ENCODE measurements at places on chromosomes 5 and 9.

DNA sequence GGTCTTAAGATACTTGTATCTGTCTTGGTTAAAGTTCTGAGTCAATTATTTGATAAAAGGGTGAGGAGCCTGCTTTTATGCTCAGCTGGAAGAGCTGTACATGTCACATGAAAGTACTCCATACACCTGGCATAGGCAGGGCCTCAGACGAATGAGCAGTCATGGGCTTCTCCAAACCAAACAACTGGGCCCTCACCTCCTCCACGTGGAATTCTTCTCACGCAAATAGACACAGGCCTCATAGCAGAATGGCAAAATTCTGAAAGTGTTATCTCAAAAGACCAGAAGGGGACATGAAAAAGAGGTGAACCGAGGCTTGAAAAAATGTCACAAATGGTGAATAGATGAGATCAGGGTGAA lies 48.6 kb downstream of the FAM240B start:
- DNase-seq, result no peak

DNA sequence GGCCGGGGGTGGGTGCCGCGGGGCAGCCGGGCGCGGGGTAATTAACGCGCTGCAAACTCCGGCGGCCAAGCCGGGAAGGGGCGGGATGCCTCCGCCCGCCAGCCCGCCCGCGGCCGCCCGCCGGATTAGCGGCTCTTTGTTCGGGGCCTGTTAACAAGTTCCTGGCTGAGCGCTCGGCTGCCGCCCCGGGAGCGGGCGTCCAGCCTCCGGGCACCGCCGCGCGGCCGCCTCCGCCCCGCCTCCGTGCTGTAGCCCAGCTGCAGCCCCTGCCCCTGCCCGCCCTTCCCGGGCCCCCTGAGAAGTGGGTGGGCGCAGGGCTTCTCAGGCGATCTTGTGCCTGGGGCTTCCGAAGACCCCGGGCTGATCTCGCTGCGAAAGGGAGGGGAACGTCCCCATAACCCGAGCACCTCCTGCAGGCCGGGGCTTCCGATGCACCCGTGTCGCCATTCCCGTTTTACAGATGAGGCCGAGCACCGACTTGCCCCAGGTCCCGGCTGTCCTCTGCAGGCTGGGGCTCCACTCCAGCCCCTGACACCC lies 7.5 kb downstream of the UNC5A start:
- DNase-seq, result no peak

- DNase-seq, result no peak
Observed at GRCh38 chr5:56230576-56230975, 2.6 kb downstream of the ANKRD55 start.

DNA sequence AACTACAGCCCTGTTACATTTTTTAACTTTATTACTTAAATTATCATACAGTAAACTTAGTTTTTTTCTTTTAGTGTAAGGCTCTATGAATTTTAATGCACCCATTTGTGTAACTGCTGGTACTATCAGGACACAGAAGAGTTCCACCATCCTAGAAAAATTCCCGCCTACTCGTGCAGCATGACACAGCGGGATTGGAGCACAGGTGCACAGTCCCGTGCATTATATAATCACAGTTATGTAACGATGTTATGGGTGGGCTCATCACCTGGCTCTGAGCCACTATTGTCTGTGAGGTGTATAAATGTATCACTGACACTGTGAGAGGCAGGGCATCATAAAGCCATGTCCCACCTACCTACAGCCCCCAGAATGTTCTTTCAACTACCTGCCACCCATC lies 80.7 kb downstream of the DRD1 start:
- DNase-seq, result no peak

GRCh38 chr5:143261748-143262392 lies 141.6 kb downstream of the NR3C1 start:
- DNase-seq, result no peak

DNA sequence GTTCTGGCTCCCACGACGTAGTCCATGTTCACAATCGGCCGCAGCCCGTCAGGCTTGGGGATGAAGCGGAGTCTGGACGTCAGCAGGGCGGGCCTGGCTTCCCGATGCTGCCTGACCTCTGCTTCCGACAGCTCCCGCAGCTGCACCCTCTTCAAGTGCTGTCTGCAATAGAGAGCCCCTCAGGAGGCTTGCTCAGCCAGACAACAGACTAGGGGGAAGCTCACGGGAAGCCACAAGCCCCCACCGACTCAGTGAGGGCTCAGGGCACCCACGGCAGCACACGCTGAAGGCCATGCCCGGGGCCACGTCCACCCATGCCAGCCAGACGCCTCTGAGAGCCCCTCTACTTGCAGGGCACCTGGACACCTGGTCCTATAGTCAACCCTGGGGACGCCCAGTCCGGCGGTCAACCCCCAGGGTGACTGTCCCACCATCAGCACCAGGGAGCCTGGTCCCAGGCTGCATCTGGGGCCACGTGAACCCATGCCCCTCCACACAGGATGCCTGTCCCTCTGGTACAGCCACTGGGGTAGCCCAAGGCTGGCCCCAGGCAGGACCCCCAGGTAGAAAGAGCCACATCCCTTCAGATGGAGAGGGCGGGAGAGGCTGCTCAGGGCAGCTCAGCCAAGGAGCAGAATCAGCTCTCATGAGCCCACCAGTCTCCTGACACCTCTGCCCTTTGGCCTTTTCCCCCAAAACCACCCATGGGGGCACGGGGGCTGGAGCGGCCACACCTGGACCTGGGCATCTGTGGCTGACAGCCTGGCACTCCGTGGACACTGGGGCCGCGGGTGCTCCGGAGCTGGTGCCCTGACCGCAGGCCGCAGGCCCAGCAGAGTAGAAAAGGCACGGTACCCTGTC lies 14.5 kb downstream of the TERT start:
- no peak for DNase-seq

DNA sequence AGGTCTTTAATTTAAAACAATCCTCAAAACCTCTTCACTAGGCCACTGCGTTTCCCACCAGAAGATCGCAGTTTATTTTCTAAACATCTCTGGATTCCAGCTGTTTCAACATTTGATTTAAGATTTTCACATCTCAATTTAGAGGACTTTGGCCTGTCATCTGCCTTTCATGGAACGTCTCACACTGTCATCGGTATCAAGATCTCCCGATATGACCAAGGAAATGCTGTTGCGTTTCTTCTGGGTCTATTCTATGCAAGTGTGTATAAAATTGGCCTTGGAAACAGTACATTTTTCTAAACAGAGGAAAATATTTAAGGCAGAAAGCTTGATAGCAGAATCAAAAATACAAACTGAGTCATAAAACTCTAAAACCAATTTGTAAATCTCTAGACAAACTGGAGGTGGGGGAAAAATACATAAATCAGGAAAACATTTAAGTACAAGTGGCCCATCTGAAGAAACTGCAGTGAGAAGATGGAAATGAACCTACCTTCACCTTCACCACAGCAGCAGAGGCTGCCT lies 53.6 kb upstream of the SIMC1 start:
- DNase-seq, result no peak

GRCh38 chr5:126516133-126516532 lies 78.9 kb downstream of the ALDH7A1 start:
- DNase-seq, result no peak

DNA sequence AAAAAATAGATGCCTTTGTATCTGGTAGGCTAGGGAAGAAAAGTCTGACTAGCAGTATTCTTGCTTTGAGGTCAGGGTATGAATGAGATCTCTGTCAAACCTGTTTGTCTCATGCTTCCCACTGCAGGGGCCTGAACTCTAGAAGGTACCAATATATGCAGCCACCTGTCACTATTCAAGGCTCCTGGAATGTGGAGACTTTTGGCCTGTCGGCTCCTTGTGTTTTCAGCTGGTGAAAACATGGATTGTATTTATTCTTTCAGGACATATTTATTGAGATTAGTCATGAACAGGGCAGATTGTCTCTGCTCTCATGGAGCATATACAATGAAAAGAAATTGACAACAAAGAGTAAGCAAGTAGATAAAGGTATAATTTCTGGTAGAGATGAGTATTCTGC lies 255.8 kb downstream of the ARHGAP26 start:
- no peak for DNase-seq

DNA sequence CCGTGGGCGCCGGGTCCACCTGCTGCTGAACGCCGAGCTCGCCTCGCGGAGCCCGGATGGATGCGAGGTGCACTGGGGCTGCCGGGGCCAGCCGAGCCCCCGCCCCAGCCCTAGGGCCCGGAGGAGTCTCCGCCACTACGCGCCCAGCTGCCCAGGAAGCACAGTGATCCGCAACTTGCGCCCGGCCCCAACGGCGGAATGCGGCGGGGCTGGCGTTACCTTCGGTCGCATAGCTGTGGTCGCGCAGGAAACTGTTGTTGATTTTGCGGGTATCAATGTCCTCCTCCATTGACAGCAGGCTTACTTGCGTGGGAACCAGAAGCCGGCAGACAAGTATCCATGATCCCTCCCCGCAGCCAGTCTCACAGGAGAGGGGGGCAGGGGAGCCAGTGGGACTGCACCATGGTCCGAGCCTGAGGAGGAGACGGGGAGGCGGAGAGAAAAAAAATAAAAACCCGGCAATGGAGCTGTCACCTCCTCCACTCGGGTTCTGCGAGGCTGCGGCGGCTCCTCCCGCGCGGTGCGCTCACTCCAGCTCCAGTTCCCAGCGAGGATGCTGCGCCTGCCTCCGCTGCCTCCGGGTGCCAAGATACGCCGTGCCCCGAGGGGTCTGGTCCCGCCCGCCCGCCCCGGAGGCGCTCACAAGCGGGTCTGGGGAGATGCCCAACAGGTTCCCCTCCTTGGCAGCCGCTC lies 628 bp downstream of the PPP2R2B start:
- DNase-seq, result no peak

- no peak for DNase-seq
Observed at GRCh38 chr9:28320616-28321015, 747.3 kb upstream of the C9orf72 start.

DNA sequence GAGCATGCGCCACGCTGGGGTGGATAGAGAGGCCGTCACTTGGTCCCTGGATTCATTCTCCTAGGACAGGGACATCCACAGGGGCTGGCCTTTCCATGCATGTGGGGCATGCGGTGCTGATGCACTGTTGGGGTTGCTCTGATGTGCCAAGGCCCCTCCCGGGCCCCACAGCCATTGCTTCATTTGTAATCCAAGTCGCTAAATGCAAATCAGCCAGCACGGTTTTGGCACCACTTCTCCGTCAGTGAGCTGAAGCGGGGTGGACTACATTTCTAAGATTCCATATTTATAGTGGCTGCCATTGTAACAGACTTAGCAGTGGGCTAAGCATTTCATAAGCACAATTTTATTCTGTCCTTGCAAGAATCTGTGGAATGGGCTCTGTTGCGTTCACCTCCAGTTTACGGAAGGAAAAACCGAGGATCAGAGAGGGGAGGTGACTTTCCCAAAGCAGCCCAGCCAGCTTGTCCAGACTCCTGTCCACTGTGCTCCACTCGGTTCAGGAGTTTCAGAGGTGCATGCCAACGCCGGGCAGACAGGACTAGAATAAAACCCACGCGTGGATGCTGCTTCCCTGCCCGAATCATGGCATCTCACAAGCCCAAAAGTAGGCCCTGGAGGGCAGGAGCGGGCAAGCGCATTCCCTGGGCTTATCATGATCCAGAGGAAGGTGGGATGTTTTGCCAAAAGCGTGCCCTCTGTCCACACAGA lies 102.6 kb upstream of the COL5A1 start:
- DNase-seq, result no peak

DNA sequence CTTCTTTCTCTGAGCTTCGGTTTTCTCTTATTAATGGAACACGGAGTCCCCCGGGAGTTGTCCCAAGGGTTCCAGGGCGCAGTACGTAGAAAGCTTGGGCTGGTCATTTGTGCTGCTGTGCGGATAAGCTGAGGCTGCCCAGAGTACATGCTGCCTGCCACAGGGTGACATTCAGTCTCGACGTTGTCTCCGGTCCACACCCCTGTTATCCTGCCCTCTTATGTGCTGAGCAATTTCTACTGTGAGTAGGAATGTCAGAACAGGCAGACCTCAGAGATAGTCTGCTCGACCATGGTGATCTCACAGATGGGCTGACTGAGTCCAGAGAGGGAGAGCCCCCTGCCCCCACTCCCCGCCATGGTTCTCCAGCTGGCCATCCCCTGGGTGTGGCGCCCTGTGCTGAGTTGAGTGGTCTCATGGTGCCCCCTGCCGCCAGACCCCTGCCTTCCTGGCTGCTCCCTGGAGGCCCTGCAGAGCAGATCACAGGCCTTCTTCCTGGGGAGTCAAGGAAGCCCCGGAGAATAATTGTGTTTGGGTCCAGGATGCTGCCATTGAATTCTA lies 124.0 kb downstream of the RGS3 start:
- peak; percentile 6 for DNase-seq

- no peak for DNase-seq
Observed at GRCh38 chr5:65047225-65047624, 278.5 kb downstream of the CWC27 start.

GRCh38 chr9:93278144-93278543 lies 94.2 kb downstream of the WNK2 start:
- DNase-seq, result no peak

GRCh38 chr9:132877824-132878694 lies at the start of gene AK8:
Gene AK8, minus strand, starts transcription at chr9:132878284. Its CDS starts 29 bp downstream, at chr9:132878255.
- DNase-seq, result peak; percentile 66

DNA sequence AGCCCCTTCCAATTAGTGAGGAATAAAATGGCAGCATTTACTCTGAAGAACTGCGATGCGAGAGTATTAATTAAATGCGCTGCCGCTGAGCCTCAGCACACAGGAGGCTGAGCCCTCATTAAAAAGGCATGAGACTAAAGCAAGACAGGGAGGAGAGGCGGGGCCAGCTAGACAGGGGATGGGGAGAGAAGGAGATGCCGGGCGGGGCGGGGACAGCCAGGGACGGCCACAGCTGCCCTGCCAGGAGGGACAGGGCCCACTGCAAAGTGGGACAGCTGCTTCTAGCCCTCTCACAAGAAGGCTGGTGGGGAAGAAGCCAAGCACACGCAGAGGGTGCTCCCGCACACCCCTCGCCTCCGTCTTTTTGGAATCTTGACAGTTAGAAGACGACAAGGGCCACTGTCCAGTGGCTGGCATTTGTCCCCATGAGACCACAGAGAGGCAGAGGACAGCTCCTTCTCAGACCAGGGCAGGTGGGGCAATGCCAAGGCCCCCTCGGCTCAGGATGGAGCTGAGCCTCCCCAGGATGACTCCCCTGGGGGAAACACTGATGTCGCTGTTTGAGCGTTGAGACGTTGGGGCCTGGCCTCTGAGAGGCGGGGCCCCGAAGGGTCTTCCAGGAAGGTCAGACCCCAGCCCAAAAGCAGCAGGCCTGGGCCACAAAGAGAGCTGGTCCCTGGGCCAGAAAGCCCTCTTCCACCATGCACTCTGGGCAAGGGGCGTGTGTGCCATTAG lies 26.9 kb downstream of the ADAMTS2 start:
- no peak for DNase-seq

DNA sequence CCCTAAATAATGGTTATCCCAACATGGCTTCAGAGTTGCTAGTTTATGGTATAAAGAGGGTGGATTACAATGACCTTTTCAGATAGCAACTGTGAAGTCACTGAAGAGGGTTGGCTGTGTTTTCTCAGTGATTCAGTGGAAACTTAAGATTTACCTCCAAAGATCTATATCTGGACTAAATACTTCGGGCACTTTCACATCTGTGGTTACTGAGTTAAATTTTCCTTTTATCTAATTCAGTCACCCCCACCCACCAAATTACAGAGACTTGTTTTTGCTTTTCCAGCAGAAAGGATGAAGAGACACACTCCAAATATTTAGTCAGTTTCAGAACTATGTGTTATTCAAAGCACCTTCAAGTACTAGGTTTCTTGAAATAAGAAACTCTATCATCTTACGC lies 573.2 kb downstream of the CCDC171 start:
- DNase-seq, result no peak

All from activated T-cell treated with anti-CD3 and anti-CD28 coated beads for 4 hours (primary cell).